ENCODE measurements at places on chromosomes 13 and 19.
A peak's percentile ranks its signal among the peaks of the same experiment; 100 is the strongest.

DNA sequence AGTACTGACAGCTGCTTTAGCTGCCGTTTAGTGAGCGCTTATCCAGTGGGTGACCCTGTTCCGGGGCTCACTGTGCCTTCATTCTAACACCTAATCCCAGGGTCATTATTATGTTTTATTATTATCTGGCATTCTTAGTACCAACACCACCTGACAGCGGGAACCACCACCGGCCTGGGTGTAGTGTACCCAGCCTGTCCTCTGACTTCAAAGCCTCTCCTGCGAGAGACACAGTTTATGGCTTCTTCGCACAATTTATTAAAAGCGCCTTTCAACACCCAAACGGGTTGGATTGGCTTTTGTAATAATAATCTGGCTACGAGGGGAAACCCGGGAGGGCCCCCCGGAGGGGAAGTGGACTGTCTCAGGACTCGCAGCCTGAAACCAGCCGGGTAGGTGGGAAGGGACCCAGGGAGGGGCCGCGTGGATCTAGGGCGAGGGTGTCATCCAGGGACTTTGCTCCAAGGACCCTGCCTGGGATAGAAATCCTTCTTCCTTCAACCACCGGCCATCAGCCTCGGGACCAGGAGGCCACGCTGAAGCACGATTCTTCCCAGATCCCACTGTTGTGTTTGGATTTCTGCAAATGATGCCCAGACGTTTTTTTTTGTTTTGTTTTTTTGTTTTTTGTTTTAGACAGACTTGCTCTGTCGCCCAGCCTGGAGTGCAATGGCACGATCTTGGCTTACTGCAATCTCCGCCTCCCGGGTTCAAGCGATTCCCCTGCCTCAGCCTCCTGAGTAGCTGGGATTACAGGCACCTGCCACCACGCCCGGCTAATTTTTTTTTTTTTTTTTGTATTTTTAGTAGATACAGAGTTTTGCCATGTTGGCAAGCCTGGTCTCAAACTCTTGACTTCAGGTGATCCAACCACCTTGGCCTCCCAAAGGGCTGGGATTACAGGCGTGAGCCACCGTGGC lies 1.6 kb upstream of the ZBTB7A start:
- H3K4me1 ChIP-seq, result no peaks in the 10 kb centered on the region
- peaks cover 6% of the 10 kb centered on the region for H3K36me3 ChIP-seq
- H3K27ac ChIP-seq, result no peak overlapping the region
- DNase-seq, result no peak

- H3K36me3 ChIP-seq, result peaks cover 5% of the 10 kb centered on the region
- no peaks in the 10 kb centered on the region for H3K27me3 ChIP-seq
Observed at GRCh38 chr19:2164020-2164998, 576 bp downstream of the DOT1L start.

DNA sequence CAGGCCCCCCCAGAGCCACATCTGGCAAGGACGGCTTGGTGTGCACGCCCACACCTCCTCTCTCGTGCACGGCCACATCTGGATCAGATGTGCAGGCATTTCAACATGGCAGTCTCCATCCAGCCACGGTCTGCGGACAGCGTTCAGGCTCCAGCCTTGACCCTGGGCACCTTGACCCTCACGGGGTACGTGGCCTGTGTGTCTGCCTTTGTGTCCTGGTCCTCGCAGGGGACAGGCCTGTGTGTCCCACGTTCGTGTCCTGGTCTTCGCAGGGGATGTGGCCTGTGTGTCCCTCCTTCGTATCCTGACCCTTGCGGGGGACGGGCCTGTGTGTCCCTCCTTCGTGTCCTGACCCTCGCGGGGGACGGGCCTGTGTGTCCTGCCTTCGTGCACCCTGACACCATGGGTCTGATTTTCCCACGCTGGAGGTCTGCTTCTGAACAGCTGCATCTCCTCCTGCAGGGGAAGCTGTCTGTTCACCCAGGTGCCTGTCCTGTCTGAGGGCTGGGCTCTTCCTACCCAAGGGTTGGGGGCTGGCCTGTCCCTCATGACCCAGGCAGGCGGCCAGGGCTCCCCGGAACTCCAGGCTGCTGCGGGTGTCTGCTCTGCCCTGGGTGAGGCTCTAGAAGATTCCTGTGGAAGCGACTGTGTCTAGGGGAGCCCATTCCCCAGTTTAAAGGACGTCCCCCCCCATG lies 25.3 kb downstream of the RASA3 start:
- H3K27ac ChIP-seq, result no peak overlapping the region
- H3K36me3 ChIP-seq, result no peaks in the 10 kb centered on the region
- peak; percentile 68 for DNase-seq
- H3K27me3 ChIP-seq, result no peaks in the 10 kb centered on the region
- H3K4me3 ChIP-seq, result no peak overlapping the region
- no peaks in the 10 kb centered on the region for H3K4me1 ChIP-seq

DNA sequence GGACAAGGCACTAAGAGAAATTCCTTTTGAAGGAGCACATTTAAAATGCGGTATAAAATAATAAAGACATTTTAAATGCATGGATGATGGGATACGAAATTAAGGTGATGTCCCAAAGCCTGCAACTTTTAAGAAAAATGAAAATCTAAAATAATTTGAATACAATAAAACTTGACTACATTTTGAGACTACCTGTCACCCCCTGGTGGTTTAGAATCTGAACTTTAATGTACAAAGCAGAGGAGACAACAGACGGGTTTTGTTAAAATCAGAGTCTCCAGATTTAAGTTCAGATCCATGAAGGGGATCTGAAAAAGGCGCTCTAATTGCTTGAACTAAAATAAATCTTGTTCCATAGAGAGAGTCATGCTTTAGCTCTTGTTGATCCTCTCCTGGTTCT lies 1129.3 kb upstream of the PCDH20 start:
- peaks cover 3% of the 10 kb centered on the region for H3K27me3 ChIP-seq
- no peaks in the 10 kb centered on the region for H3K4me1 ChIP-seq
- DNase-seq, result no peak
- H3K36me3 ChIP-seq, result no peaks in the 10 kb centered on the region
- no peak overlapping the region for H3K4me3 ChIP-seq

DNA sequence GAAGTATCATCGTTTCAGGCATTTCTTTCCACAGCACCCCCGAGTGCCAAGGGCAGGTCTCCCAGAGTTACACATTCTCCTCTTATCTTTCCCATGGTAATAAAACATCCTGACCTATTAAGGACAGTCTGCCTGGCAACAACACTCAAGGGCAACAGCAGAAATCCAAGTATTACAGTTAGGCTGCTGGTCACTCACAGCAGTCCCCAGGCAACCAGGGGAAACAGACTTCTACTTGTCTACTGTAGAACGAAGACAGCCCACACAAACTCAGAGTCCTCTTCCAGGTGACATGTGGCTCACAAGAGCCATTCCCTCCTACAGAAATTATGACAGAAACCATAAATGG lies 24.3 kb downstream of the RCBTB1 start:
- H3K36me3 ChIP-seq, result peaks cover 8% of the 10 kb centered on the region
- H3K27ac ChIP-seq, result no peak overlapping the region
- no peak overlapping the region for H3K4me3 ChIP-seq
- no peak for DNase-seq
- H3K27me3 ChIP-seq, result no peaks in the 10 kb centered on the region
- no peaks in the 10 kb centered on the region for H3K4me1 ChIP-seq

- H3K36me3 ChIP-seq, result no peaks in the 10 kb centered on the region
- H3K4me3 ChIP-seq, result no peak overlapping the region
- no peak for DNase-seq
Observed at GRCh38 chr13:84400706-84401105, 518.4 kb upstream of the SLITRK1 start.

GRCh38 chr13:83221256-83221655 lies 661.0 kb downstream of the SLITRK1 start:
- H3K4me1 ChIP-seq, result peaks cover 44% of the 10 kb centered on the region
- H3K27ac ChIP-seq, result peak overlapping the region; percentile 88
- no peak overlapping the region for H3K4me3 ChIP-seq
- no peak for DNase-seq
- H3K36me3 ChIP-seq, result no peaks in the 10 kb centered on the region

DNA sequence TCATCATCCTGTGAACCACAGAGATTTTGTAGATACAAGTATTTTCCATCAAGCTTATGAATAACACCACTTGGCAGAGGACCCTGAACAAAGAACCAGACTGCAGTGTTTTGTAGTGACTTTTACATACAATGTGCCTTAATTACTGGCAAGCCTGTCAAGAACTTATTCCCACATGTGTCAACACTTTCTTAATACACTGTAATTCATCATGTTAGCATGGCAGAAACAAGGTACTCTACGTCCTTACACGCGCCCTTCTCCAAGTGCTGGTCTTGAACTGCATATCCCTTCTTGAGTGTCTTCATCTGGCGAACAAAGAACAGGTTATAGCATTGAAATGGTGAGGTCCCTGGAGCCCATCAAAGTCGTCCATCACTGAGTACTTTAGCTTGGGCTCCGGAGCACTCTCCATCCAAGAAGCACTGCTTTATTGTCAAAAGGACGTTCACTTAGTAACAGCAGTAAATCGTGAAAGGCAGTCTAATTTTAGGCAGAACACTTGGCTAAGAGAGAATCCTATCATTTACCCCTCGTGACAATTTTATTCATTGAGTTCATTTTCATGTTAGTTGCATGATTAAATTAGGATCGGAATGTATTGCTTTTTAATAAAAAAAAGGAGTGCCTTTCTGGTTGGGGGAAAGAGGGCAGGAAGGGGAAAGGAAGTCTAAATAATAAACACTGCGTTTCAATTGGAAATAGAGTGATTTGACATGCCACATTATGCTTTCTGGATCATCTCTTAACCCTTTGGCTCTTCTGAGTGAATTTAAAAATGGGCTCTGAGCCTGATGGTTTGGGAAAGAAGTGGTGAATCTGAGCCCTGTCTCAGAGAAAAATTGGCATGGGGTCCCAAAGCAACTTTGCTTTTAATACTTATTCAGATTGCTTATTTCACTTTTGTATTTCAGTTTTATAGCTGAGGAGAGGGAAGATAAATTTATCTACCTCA lies 376.1 kb downstream of the DLEU7 start:
- no peaks in the 10 kb centered on the region for H3K36me3 ChIP-seq
- no peak overlapping the region for H3K27ac ChIP-seq
- H3K27me3 ChIP-seq, result no peaks in the 10 kb centered on the region
- no peak overlapping the region for H3K4me3 ChIP-seq
- no peaks in the 10 kb centered on the region for H3K4me1 ChIP-seq
- no peak for DNase-seq

DNA sequence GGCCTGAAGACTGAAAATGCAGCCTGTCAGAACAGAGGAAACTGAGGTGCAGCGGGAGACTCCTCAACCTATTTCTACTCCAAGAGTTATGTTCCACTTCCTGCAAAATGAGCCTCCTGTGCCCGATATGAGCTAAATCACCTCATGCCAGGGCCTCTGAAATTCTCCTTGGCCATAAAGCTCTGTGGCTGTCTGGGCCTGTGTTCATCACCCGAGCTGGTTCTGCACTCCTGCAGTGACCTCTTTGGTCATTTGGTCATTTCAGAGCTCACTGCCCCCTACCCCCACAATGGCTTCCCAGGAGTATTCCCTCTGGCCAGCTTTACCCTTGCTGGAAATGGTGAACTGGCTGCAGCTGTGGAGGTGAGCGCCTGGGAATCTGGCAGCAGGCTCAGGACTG lies 51.7 kb upstream of the SERPINE3 start:
- DNase-seq, result no peak
- H3K4me1 ChIP-seq, result no peaks in the 10 kb centered on the region
- no peak overlapping the region for H3K27ac ChIP-seq
- H3K36me3 ChIP-seq, result no peaks in the 10 kb centered on the region
- no peaks in the 10 kb centered on the region for H3K27me3 ChIP-seq

DNA sequence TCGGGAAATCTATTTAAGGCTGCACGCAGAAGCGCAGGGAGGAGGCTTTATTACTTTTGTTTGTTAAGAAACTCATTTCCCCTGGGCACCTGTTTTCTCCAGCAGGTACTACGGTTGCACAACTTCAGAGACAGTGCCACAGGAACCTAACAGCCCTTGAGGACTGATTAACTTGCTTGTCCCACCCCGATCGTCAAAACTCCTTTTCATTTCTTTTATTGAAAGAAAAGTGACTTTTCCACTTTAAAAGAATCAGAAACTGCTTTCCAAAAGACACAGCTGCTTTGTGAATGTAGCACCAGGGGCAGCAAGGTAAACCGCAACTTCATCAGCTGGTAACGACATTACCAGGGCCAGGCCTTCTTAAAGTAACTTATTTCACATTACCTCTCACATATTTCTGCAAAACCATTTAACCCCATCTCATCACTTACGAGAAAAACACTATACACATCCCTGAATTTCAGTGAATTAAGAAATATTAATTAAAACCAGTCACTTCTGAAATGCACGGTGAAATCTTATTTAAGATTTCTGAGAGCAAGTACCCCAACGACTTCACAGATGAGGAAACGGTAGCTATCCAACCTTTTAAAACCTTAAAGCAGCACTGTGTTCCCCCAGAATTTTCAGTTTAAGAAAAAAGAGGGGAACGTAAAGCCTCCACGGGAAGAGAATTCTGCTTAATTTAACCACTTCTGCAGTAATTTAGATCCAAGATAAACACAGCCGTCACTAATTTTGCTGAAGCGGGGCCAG lies 1.4 kb downstream of the ANKRD10 start:
- H3K27ac ChIP-seq, result peak overlapping the region; percentile 91
- H3K36me3 ChIP-seq, result peaks cover 27% of the 10 kb centered on the region
- no peak for DNase-seq
- H3K4me1 ChIP-seq, result peaks cover 29% of the 10 kb centered on the region

DNA sequence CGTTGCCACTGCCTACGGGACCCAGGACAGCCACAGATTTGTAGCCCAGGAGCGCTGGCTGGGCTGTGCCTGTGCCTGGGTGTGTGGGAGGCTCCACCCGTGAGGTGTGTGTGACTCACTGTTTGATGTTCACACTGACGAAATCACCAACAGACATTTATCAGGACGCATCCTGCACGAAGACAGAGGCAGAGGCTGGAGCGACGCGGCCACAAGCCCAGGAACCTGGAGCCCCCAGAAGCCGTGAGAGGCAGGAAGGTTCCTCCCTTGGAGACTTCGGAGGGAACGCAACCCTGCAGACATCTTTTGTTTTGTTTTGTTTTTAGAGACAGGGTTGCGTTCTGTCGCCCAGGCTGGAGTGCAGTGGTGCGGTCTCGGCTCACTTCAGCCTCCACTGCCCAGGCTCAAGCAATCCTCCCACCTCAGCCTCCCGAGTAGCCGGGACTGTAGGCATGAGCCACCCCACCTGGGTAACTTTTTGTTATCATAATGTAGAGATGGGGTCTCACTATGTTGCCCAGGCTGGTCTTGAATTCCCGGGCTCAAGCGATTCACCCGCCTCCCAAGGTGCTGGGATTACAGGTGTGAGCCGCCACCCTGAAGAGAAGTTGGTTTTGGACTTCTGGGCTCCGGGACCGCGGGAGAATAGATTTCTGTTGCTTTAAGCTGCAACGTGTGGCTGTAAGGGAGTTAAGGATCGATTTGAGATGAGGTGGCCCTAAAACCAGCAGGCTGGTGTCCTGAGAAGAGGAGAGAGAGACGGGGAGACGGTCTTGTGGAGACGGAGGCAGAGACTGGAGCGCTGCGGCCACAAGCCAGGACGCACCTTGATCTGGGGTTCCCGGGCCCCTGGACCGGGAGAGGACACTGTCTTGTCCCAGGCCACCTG lies 24.9 kb upstream of the WDR18 start:
- no peaks in the 10 kb centered on the region for H3K36me3 ChIP-seq
- no peak overlapping the region for H3K27ac ChIP-seq
- no peak overlapping the region for H3K4me3 ChIP-seq
- H3K27me3 ChIP-seq, result no peaks in the 10 kb centered on the region
- peaks cover 15% of the 10 kb centered on the region for H3K4me1 ChIP-seq
